Left kidney (tissue), 8 donors: ENCODE measurements at places on chromosomes 3 and 15.

GRCh38 chr3:173688216-173688842, 290.8 kb downstream of the NLGN1 start:
- DNase-seq: peak; percentile 15

DNA sequence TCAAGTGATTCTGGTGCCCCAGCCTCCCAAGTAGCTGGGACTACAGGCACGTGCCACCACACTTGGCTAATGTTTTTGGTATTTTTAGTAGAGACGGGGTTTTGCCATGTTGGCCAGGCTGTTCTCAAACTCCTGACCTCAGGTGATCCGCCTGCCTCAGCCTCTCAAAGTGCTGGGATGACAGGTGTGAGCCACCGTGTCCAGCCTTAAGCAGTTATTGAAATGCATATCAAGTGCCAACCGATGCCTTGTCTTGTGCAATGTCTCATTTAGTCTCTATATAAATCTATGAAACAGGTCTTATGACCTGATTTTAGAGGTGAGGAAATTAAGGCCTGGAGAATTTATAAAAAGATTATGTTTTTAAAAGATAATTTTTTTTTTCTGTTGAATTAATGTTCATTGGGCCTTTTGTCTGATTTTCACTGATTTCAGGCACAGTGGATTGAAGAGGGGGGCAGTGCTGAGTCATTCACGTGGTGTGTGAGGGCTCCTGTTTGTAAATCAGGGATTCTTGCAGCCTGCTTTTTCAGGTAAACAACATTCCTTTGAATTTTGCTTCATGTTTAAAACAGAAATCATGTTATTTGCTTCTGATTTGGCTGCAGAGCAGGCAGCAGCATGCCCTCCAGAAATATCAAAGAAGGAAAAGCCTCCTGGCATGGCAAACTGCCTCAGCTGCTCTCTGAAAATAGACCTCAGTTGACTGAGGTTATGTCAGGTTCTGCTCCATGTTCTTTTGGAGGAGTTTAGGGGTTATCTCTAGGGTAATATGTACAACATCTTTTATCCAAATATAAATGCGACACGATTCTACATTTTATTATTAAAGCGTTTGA, 407.0 kb upstream of the RGMA start:
- no peak for DNase-seq

GRCh38 chr3:49721896-49722781, 1.6 kb downstream of the GMPPB start:
- no peak for DNase-seq

DNA sequence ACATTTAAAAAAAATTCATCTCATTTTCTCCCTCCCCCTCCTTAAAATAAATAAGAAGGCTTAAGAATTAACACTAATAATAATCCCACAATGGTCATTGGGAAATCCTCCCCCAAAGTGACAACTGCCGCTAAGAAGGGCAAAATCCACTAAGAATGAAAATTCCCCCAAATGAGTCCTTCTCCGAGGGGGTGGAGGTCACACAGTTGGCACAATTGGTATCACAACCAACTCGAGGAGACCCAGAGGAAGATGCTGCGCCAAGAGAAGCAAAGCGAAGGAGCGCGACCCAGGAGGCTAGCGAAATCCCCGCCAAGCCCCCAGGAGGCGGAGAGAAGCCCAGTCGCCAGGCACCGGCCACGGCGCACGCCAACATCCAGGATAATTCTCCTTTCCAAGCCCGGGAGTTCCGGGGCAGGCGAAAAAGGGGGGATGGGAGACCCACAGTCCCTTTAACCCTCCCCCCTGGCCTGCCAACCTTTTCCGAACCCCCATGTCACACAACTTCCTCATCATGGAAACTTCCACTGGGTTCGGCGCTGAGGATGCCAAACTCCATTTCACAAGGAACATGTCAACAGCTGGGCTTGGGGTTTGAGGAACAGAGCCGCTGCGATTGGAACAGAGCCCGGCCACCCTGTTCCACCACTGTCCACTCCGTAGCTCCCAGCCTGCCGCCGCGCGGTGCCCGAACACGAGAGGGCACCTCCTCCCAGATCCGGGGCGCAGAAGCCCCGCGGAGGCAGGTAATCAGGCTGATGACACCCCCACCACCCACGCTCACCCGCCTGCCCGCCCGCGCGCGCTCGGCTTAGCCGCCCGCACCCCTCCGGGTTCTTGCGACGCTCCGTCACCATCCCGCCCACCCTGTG, 668 bp downstream of the THRB start:
- DNase-seq: peak; percentile 44

DNA sequence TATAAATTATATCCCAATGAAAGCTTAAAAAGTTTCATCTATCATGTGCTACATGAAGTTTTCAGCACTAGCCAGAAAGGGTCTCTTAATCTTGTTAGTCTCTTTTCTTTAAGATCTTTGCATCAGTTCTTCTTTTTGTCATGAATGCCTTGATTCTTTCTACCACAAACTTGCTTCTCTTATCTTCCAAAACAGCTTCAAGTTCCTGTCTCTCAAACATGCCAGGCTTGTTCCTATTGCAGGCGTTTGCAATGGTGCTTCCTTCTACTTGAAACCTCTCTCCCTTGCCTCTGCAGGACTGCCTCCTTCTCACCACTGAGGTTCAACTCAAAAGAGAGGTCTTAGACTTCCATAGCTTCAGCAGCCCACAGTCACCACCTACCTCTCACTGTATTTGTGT, 104.3 kb upstream of the FRMD4B start:
- no peak for DNase-seq

GRCh38 chr3:107588217-107588616, 65.5 kb downstream of the BBX start:
- DNase-seq: no peak

DNA sequence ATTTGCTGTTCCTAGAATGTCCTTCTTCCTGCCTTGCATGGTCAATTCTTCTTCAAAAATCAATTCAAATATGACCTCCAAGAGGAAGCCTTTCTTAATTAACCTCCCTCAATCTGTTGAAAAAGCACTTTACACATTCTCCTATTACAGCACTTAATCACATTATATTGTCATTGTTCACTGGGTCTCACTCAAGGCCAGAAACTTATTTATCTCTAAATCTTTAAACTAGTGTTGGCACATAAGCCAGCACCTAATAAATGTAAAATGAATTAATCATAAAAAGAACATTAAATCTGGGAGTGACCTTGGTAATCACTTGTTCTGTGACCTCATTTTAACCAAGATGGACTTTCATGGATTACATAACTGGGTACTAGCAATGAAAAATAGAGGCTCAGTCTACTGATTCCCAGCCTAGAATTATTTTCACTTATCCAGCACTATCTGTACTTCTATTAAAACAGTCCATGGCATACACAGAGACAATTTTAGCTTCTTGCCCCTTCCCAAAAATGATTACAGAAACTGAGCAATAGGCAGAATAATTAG, 22.1 kb downstream of the MSL2 start:
- no peak for DNase-seq
